ENCODE measurements at places on chromosomes 2 and 18.
A peak's percentile ranks its signal among the peaks of the same experiment; 100 is the strongest.

GRCh38 chr2:180927030-180927686 is 53.2 kb upstream of the UBE2E3 start:
- DNase-seq: no peak
- H3K4me3 ChIP-seq: no peak overlapping the region
- no peaks in the 10 kb centered on the region for H3K4me1 ChIP-seq
- no peak overlapping the region for H3K27ac ChIP-seq
- H3K36me3 ChIP-seq: no peaks in the 10 kb centered on the region
- H3K27me3 ChIP-seq: no peaks in the 10 kb centered on the region

GRCh38 chr2:54149638-54150441 is 34.4 kb downstream of the ACYP2 start:
- no peak for DNase-seq
- H3K27ac ChIP-seq: no peak overlapping the region
- H3K36me3 ChIP-seq: no peaks in the 10 kb centered on the region

DNA sequence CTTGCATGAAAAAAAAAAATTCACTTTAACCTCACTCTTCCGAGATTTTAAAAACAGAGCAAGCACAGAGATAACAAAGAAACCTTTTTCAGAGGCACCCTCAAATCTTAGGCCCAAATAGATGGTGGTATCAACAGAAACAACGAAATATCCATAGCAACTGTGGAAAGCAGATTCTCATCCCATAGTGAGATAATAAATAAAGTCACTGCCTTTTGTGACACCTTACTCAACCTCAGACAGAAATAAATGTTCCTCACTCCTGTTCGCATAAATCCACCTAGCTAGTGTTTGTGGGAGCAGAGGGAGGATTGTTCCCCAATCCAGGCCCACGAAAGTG is 60.9 kb upstream of the RTN4 start:
- H3K4me1 ChIP-seq: peaks cover 11% of the 10 kb centered on the region
- H3K27ac ChIP-seq: no peak overlapping the region
- no peaks in the 10 kb centered on the region for H3K27me3 ChIP-seq
- no peak overlapping the region for H3K4me3 ChIP-seq

- no peaks in the 10 kb centered on the region for H3K4me1 ChIP-seq
- no peaks in the 10 kb centered on the region for H3K27me3 ChIP-seq
- H3K4me3 ChIP-seq: no peak overlapping the region
- no peak for DNase-seq
Measured at GRCh38 chr2:20999906-21000645, 43.8 kb downstream of the APOB start.

- no peaks in the 10 kb centered on the region for H3K27me3 ChIP-seq
- peak overlapping the region; percentile 73 for H3K27ac ChIP-seq
- H3K4me1 ChIP-seq: peaks cover 47% of the 10 kb centered on the region
Measured at GRCh38 chr2:218229851-218230250, 12.9 kb downstream of the ARPC2 start.

DNA sequence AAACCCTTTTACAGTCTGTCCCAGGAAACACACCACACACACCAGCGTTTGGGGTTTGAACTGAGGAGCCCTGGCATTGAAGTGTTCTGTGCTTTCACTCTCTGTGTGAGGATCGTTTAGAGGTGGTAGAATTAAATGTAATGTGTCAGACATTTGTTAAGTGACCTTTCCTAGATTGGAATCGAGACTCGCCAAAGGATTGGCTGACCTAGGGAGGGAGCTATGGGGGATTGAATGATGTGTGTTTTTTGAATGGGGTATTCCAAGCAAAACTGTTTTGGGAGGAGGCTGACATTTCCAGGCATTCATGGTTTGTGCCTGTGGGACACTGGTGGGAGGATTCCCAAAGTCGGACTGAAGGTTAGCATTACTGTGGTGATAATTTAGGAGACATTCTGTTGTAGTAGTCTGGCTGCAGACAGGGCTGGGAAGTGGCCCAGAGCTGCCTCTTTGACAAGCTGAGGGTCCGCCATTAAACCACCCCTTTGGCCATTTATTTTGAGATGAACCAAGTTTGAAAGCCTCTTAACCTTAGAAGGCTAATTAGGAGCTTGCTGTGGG is 1.7 kb downstream of the MYO1B start:
- no peak for DNase-seq
- H3K4me3 ChIP-seq: no peak overlapping the region
- no peaks in the 10 kb centered on the region for H3K36me3 ChIP-seq

Measured in Karpas-422 (cell line).